ENCODE measurements at places on chromosomes 6 and 20. TPM values are rescaled to one million over a fixed set of nuclear protein-coding genes. Genes with fewer than 3 reads are reported as not detected.

DNA sequence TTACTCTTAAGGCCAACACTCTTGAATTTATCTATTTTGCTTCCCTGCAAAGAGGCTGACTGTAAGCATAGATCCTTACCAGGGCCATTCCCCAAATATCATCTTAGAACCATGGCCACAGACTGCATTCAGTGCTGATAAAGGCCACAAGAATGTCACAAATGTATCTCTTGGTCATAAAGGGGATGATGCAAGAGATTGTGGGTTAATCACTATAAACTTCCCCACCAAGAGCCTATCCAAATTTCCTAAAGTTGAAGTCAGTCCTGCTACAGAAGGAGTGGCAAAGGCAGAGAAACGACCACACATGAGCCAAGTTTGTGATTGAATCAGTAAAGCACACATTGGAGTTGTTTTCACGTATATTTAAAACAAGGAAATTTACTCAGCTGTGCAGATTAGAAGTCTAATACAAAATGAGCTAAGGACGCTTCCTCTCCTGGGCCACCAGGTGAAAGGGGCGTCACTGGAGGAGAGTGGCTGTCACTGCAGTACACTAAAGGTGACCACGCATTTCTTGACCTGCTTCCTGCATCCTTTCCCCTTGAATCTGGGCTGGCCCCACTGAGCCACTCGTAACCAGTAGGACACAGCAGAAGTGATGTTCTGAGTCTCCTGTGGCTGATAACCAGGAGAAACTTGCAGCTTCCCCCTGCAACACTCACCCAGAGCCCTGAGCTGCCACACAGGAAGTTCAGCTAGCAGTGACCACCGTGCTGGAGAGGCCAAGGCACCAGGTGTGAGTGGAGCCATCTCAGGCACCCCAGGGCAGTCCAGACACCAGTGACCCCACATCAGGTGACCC lies 181.9 kb downstream of the SYNDIG1 start:
- H3K27ac ChIP-seq = no peak overlapping the region
- H3K27me3 ChIP-seq = peaks cover 4% of the 10 kb centered on the region
- no peak for DNase-seq
- no peaks in the 10 kb centered on the region for H3K4me1 ChIP-seq

The PLCB4 gene
- 9.4 TPM for total RNA-seq

- H3K4me3 ChIP-seq = no peak overlapping the region
- H3K27ac ChIP-seq = no peak overlapping the region
- H3K27me3 ChIP-seq = no peaks in the 10 kb centered on the region
- H3K4me1 ChIP-seq = no peaks in the 10 kb centered on the region
These were observed 232.1 kb upstream of the TENT5A start for GRCh38 chr6:81984599-81984998.

The DYNLT2 gene
- 2.3 TPM for total RNA-seq

- no peaks in the 10 kb centered on the region for H3K4me1 ChIP-seq
- H3K27ac ChIP-seq = peak overlapping the region; percentile 91
- DNase-seq = no peak
These were observed 178.3 kb upstream of the FOXA2 start for GRCh38 chr20:22762576-22763256.

The VWA7 gene
- total RNA-seq = not detected

The HLA-G gene
- not detected for total RNA-seq

GRCh38 chr20:17630151-17630805 lies 51.8 kb downstream of the RRBP1 start:
- no peak overlapping the region for H3K4me3 ChIP-seq
- no peaks in the 10 kb centered on the region for H3K27me3 ChIP-seq
- H3K36me3 ChIP-seq = peaks cover 4% of the 10 kb centered on the region
- no peak overlapping the region for H3K27ac ChIP-seq

DNA sequence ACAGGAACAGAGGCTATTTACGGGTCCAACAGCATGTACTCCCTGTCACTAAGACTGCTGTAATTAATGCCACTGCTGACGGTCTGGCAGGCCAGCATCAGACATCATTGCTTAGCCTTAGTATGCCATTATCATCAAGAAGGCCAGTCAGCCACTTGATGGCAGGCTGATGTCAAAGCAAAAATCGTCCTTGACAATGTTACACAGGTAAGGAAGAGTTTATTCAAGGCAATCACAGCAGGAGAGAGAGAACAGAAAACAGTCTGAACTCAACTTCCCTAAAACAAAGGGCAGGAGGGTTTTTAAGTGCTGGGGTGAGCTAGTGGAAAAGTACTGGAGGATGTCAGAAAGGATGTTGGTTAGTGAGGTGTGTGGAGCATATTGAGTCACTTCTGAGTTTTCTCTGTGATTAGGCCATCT lies 25.1 kb downstream of the FKBP1C start:
- no peaks in the 10 kb centered on the region for H3K27me3 ChIP-seq
- no peak overlapping the region for H3K4me3 ChIP-seq
- no peaks in the 10 kb centered on the region for H3K4me1 ChIP-seq
- DNase-seq = no peak
- no peak overlapping the region for H3K27ac ChIP-seq
- H3K36me3 ChIP-seq = no peaks in the 10 kb centered on the region

The TMEM74B gene
- 0.73 TPM for total RNA-seq

DNA sequence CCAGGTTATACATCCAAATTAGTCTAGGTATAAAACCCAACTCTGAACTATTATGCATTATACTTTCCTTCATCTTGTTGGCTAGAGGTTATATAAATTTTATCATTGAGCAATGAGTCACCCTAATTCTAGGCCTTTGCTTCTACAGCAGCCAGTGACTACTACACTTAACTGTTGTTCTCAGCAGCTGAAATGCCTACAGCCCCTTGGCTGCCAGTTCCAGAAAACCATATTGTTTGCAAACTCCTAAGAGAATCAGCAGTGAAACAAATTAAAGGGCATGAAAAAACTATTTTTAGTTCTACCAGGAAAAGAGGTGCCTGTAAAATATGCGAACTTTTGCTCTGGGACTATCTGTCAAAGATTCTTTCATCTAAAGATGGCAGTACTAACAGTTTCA lies 292.8 kb downstream of the FRK start:
- no peaks in the 10 kb centered on the region for H3K27me3 ChIP-seq
- no peak overlapping the region for H3K27ac ChIP-seq
- H3K36me3 ChIP-seq = no peaks in the 10 kb centered on the region

The SNAP91 gene
- not detected for total RNA-seq

The CFB gene
- 36.3 TPM for total RNA-seq

GRCh38 chr20:62651285-62652021 lies 9.2 kb downstream of the SLCO4A1 start:
- no peaks in the 10 kb centered on the region for H3K27me3 ChIP-seq
- peak overlapping the region; percentile 98 for H3K27ac ChIP-seq
- DNase-seq = peak; percentile 57
- no peaks in the 10 kb centered on the region for H3K36me3 ChIP-seq

DNA sequence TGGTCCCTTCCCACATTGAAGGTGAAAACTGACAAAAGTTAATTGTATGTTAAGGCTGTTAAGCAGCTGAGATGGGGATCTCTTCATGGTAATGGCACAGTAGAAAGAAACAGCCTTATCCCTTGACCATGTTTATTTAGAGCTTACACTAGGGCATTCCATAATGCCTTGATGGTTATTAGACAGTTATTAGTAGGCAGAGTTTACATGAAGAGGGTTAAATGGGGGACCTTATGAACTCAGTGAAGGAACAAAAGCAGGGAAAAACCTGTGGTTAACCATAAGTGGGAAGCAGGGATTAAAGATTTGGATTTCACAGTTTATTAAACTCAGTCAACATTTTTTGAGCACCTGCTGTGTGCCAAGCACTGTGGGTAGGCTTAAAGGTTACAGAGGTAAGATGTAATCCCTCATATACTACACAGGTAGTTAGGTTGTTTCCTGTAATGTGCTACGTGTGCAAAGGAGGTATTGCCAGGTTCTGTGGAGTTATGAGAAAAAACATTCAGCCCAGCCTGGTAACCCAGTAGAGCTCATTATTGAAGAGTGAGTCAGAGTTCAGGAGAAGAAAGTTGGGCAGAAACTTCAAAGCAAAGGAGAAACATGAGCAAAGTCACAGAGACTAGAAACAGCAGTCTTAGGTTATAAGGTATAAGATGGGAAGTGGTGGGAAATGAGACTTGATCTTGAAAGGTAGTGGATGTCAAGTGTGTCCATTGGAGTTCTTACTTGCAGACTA lies 32.3 kb upstream of the GNRH2 start:
- H3K4me3 ChIP-seq = no peak overlapping the region
- H3K4me1 ChIP-seq = no peaks in the 10 kb centered on the region
- no peaks in the 10 kb centered on the region for H3K36me3 ChIP-seq
- no peaks in the 10 kb centered on the region for H3K27me3 ChIP-seq

DNA sequence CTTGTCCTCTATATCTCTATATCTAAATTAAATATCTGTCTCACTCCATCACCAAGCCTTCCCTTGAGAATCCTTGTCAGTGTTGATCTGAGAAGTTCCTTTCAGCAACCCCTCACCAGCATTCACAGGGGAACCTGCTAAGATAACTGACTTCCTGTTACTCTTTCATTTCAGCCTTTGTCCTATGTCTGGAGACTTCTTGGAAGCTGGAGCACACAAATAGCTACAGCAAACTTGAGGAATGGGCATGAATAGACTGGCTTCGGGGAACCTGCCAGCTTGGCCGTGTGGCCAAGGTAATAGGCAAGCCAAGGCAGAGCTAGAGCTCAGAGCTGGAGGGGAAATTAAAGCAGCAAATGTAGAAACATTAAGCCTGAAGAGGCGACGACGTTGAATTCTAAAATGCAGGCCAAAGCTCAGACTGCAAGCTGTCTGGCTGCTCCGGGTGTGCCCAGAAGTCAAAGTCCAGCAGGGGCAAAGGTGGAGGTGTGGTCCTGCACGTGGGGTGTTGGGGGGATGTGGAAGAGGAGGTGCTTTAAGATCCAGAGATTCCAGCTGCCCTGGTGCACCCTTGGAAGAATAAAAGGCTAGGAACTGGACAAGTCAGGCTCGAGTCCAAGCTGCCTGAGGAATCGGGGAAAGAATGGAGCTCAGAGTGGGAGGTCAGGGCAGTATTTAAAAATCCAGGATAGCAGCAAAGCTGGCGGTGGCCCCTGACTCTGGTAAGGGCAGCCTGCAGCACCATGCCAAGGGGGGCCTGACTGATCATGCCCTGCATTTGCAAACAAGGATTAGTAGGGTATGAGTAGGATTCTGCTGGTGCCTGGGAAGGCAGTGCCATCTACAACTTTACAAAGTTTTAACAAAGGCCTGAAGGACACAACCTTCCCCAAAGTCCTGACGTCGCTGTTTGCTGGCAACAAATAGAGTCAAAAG lies 185.0 kb upstream of the SGK1 start:
- no peak overlapping the region for H3K4me3 ChIP-seq
- H3K27me3 ChIP-seq = no peaks in the 10 kb centered on the region
- H3K27ac ChIP-seq = peak overlapping the region; percentile 71
- no peak for DNase-seq
- H3K36me3 ChIP-seq = no peaks in the 10 kb centered on the region
- no peaks in the 10 kb centered on the region for H3K4me1 ChIP-seq

GRCh38 chr20:38181971-38182370 lies 16.9 kb upstream of the TGM2 start:
- H3K27ac ChIP-seq = no peak overlapping the region
- no peak overlapping the region for H3K4me3 ChIP-seq
- H3K4me1 ChIP-seq = no peaks in the 10 kb centered on the region
- DNase-seq = no peak
- H3K27me3 ChIP-seq = no peaks in the 10 kb centered on the region
- H3K36me3 ChIP-seq = no peaks in the 10 kb centered on the region

The MCCD1 gene
- not detected for total RNA-seq

The EGFL8 gene
- total RNA-seq = 11.8 TPM

GRCh38 chr6:170206851-170207431 lies 83.9 kb downstream of the DLL1 start:
- H3K27me3 ChIP-seq = peaks cover 11% of the 10 kb centered on the region
- H3K27ac ChIP-seq = no peak overlapping the region
- peak; percentile 10 for DNase-seq
- no peaks in the 10 kb centered on the region for H3K4me1 ChIP-seq
- H3K36me3 ChIP-seq = no peaks in the 10 kb centered on the region
- no peak overlapping the region for H3K4me3 ChIP-seq

- H3K4me3 ChIP-seq = no peak overlapping the region
- no peaks in the 10 kb centered on the region for H3K36me3 ChIP-seq
These were observed 1.3 kb upstream of the SLC17A1 start for GRCh38 chr6:25833136-25833535.

- no peaks in the 10 kb centered on the region for H3K36me3 ChIP-seq
- H3K27me3 ChIP-seq = no peaks in the 10 kb centered on the region
- DNase-seq = no peak
- no peaks in the 10 kb centered on the region for H3K4me1 ChIP-seq
- no peak overlapping the region for H3K4me3 ChIP-seq
These were observed 24.6 kb downstream of the MYLK4 start for GRCh38 chr6:2725999-2726567.

DNA sequence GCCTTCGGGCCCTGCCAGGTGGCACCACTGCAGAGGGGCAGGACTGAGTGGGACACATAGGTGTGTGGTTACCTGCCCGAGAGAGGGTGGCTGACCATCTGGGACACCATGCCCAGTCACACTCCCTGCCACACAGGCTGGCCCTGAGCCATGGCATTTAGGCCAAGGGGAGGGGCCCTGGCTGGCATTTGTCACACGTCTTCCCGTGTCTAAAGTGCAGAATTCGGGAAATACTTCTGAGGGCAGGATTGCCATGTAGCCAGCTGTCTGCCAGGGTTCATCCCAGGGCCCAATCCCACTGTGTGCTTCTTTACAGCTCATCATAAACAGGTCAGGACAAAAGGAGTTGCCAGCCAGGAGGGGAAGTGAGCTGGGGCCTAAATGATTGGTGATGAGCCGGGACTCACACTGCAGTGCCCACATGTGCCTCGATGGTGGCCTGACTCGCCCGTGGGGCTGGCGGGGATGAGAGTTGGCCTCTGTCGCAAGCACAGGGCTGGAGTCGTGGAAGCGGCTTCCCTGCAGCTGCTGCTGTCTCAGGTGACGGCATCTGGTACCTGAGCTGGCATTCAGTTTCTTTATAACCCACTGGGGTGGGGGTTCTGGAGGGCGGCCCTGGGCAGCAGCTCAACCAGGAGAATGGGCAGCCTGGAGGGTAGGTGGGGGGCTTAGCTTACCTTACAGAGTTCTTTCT lies 5.9 kb upstream of the UNC93A start:
- no peak overlapping the region for H3K27ac ChIP-seq
- H3K4me3 ChIP-seq = no peak overlapping the region
- H3K4me1 ChIP-seq = no peaks in the 10 kb centered on the region
- DNase-seq = no peak
- no peaks in the 10 kb centered on the region for H3K27me3 ChIP-seq
- no peaks in the 10 kb centered on the region for H3K36me3 ChIP-seq

- no peak overlapping the region for H3K27ac ChIP-seq
- H3K36me3 ChIP-seq = no peaks in the 10 kb centered on the region
- no peaks in the 10 kb centered on the region for H3K4me1 ChIP-seq
- DNase-seq = no peak
- no peaks in the 10 kb centered on the region for H3K27me3 ChIP-seq
These were observed 79.0 kb downstream of the ALDH8A1 start for GRCh38 chr6:134870677-134871498.

- DNase-seq = no peak
- H3K27ac ChIP-seq = no peak overlapping the region
- H3K27me3 ChIP-seq = no peaks in the 10 kb centered on the region
These were observed 35.5 kb upstream of the VGLL2 start for GRCh38 chr6:117229870-117230269.

Measured in breast epithelium (tissue), 4 donors.